ENCODE measurements at places on chromosomes 16 and 17. TPM values are rescaled to one million over a fixed set of nuclear protein-coding genes. Genes with fewer than 3 reads are reported as not detected.

DNA sequence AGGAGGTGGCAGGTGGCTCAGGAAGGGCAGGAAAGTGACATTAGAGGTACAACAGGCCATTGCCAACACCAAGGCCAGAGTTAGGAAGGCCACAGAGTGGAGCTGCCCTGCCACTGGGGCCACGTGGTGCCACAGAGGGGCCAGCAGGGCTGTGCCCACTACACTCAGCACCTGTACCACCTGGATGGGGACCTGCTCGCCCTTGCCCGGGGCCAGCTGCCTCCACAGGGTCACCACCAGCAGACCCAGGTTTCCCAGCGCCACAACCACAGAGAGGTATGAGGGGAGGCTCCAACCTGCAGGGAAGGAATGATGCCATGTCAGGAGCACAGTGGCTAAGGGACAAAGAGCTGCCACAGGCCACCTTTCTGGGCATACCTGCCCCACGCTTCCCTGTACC is 1.2 kb downstream of the SLC52A1 start:
- no peak for DNase-seq

DNA sequence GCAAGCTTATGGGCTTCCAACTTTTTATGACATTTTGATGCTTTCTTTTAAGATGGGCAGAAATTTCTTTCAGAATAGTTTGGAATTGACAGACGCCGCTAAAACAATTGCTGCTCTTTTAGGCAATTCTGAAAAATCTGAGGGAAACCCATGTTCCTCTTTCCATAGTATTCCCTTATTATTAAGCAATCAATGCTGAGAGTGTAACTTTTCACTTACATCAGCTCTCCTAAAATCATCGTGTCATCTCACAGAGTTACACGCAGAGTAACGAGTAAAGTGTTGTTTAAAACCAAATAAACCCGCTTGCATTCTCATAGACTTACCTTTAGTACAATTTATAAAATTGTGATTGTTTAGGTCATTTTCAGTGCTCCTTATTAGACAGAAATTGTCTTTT is 150.6 kb downstream of the MAF start:
- DNase-seq = no peak

GRCh38 chr17:31144428-31144827 is 49.7 kb downstream of the NF1 start:
- DNase-seq = no peak

GRCh38 chr16:47026947-47027346 is 53.5 kb upstream of the DNAJA2 start:
- DNase-seq = no peak

DNA sequence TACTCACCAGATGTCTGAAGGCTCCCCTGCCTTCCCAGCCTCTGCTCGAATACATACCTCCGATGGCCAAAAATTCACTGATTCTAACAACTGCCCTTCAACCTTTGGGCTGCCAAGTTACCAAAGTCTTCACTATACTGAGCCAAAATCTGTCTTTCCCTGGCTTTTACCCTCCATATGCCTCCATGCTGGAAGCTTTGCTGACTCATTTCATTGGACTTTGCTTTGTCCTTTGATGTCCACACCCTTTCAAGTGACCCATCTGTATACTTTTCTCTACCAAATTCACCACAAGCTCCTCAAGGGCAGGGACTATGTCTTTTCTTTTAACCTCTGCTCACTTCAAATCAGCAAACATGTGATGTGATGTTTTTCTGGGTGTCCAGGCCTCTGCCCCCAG is 21.0 kb upstream of the MTMR4 start:
- DNase-seq = no peak

DNA sequence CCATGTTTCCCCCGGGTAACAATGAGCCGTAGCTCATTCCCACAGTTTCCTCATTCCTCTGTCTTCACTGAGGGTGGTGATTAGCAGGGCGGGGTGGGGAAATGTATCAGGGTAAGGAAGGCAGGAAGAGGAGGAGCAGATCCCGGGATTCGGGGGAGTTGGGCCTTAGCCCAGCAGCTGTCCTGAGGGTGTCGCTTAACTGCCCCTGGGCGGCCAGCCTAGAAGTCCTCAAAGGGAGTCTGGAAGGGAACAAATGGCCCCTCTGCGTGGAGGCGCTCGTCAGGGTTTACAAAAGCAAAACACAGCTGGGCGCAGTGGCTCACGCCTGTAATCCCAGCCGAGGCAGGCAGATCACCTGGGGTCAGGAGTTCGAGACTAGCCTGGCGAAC is 14.3 kb downstream of the MLYCD start:
- DNase-seq = no peak

BRIP1 gene
- 4.0 TPM for polyA plus RNA-seq

TLCD2 gene
- polyA plus RNA-seq = 3.5 TPM

CMTM2 gene
- polyA plus RNA-seq = 0.50 TPM

SULT1A2 gene
- polyA plus RNA-seq = 0.73 TPM

DNA sequence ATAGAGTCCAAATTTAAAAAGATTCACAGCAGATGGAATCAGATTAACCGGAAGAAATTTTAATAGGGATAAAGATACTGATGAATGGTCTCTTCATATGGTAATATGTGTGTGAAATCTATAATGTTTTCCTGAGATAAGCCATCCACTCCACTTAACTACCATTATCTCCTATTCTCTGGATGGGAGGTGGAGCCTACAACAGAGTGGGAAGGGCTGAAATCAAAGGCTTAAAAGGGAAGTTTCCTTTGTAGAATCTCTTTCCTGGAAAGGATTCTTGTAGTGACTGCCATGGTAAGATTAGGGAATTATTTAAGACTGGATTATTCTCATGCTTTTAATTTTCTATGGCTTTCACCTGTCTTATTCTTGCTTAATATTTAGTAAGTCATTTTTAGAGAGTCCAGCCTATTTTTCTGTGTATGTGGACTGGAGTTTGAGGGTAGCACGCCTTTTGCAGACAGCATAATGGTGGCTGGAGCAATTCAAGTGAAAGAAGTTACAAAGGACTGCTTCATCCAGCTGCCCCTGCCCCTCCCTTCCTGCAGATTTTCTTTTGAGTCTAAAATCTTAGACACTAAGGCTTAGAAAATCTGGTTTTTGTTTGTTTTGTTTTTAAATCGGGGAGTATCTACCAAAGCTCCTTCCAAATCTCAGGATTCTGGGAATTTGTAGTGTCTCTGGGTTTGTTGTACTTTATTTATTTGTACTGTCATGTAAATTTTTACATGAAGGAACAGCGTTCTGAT is 26.5 kb downstream of the KAT7 start:
- no peak for DNase-seq

DNA sequence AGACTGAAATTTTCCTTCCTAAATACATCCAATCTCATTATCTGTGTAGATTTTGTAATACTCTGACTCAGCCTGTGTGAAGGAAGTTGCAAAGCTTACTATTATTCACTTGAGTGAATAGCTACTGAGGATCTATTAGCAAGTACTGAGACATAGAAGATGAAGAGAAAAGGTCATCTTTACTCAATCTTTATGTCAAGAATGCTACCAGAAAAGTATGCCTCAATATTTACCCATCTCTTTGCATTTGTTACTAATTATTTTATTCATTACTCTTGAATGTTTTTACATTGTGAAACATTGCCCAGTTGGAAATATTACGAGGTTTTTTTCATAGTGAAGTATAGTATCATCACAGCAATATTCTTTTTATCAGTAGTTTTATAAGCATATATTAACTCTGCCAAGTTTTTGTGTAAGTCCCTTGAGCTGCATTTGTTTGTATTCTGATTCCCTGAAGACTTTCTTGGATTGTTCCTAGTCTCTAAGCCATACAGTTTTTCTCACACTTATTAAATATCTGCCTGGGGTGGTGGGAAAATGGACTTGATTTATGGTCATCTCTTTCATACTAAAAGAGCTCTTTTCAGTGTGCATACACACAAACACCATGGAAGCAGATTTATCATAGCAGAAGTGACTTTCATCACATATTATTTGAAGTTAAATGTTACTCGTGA is 110.4 kb downstream of the MRTFB start:
- DNase-seq = no peak

KRTAP9-4 gene
- not detected for polyA plus RNA-seq

- DNase-seq = no peak
Observed at GRCh38 chr17:57365420-57365819, 109.1 kb downstream of the MSI2 start.

GRCh38 chr16:3295209-3295608 is 10.0 kb downstream of the TIGD7 start:
- DNase-seq = no peak

- DNase-seq = no peak
Observed at GRCh38 chr17:8142158-8142886, 9.9 kb downstream of the PER1 start.

All from muscle of arm (tissue), 14 donors.